Large intestine (tissue), 12 donors: ENCODE measurements at places on chromosomes 11 and 22. TPM values are rescaled to one million over a fixed set of nuclear protein-coding genes. Genes with fewer than 3 reads are reported as not detected.

HPX gene
- 3.0 TPM for polyA plus RNA-seq

GLB1L2 gene
- polyA plus RNA-seq = 6.7 TPM

SCGB1C1 gene
- polyA plus RNA-seq = not detected

OVOL1 gene
- polyA plus RNA-seq = 32.6 TPM

NAP1L4 gene
- 116 TPM for polyA plus RNA-seq

HMGXB4 gene
- polyA plus RNA-seq = 18.6 TPM

TRIM29 gene
- polyA plus RNA-seq = 1.8 TPM

LRRC10B gene
- polyA plus RNA-seq = 1.3 TPM

OR2D2 gene
- not detected for polyA plus RNA-seq

CCDC88B gene
- 13.5 TPM for polyA plus RNA-seq

OR51B5 gene
- polyA plus RNA-seq = 0.30 TPM

GRM5 gene
- polyA plus RNA-seq = 0.06 TPM

MRGPRE gene
- not detected for polyA plus RNA-seq

CRYBB2 gene
- polyA plus RNA-seq = 0.12 TPM

MUC15 gene
- polyA plus RNA-seq = not detected

BTBD18 gene
- 0.09 TPM for polyA plus RNA-seq

OR6A2 gene
- polyA plus RNA-seq = 0.03 TPM

CCDC116 gene
- 0.28 TPM for polyA plus RNA-seq

LIF gene
- polyA plus RNA-seq = 27.6 TPM

PHETA2 gene
- 10.7 TPM for polyA plus RNA-seq
